Stimulated activated CD8-positive, alpha-beta memory T cell treated with anti-CD3 and anti-CD28 coated beads, Interleukin-4, amount 100 ng/mL, for 4 hours (primary cell): ENCODE measurements at places on chromosomes 12 and 14.

DNA sequence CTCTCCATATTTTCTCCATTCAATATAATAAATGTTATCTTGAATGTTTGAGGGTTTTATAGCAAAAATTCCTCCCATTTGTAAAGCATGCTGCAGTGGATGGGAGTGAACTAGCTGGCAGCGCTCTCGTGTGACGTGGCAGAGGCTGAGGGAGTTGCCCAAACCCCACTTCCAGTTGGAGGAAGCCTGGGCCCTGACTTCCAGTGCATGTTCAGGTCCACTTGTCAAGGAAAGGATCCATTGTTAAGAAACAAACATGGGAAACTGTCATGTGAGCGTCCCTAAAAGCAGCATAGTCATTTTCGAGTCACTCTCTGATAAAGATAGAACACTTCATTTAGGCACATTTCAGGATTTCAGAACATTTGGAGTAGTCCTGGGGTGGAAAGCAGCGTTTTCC, 116.6 kb downstream of the SLC25A47 start:
- no peak for DNase-seq

- DNase-seq = no peak
Measured at GRCh38 chr14:22657861-22658260, 13.7 kb upstream of the OR6J1 start.

DNA sequence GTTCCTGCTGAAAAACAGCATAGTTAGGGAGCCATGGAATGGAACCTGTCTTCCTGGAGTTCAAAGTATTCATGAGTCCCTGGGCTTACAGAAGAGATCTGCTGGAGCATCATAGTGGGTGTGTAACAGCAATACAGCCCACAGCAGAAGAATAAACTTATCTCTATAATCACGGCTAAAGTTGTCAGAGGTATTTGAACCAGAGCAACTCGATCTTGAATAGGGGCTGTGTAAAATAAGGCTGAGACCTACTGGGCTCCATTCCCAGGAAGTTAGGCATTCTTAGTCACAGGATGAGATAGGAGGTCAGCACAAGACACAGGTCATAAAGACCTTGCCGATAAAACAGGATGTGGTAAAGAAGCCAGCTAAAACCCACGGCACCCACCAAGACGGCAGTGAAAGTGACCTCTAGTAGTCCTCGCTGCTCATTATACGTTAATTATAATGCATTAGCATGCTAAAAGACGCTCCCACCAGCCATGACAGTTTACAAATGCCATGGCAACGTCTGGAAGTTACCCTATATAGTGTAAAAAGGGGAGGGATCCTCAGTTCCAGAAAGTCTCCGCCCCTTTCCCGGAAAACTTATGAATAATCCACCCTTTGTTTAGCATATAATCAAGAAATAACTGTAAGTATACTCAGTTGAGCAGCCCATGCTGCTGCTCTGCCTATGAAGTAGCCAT, 223.4 kb downstream of the PCNX1 start:
- DNase-seq = no peak

DNA sequence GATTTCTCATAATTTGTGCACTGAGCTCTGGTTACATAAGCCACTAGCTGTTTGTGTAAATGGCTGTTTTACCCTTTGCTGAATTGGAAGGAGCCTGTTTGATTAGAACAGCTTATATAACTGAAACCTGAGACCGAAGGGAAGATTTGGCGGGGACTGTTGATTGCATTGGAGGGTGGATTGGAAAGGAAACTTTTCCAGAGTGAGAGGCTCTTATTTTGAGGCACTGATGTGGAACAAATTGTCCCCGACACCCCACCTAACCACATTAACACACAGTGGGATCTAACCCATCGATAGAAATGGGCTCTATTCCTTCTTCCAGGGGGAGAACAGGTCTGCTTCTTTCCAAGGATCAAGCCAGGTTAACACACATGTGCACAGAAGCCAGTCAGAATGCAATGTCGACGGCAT, 51.7 kb downstream of the TMEM30B start:
- no peak for DNase-seq

- DNase-seq = no peak
Measured at GRCh38 chr12:132529156-132529839, 39.3 kb downstream of the FBRSL1 start.

DNA sequence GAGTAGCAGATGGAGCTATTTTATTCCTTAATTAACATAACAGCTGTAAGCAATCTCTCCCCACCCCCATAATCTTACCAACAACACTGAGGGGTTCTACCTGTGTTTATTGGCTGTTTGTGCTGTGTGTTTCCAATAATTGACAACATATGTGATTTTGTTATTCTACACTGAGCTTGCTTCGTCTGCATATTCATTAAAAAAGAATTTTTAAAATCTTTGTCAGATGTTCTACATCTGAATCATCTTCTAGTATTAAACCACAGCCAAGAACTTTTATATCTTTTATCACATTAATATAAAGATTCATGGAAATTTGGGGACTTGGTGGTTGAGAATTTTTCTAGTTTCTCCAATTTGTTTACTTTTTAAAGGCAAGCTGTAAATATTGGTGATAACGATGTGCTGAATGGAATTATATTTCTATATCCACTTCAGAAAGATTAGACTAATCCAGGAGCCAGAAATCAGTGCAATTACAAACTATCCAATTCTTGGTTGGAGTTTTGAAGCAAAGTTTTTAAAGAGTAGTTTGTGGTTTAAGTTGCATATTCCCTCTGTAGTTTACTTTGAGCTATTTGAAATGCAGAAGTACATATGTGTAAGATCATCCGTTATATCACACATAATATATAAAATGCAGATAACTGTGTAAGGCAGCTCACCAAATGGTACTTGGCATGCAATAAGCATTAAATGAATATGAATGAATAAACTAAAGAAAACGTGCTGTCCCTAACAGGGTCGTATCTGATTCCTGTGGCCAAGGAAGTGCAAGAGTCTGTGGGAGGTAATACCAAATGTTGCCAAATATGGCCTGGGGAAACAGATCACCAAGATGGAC, 206.9 kb downstream of the PELI2 start:
- no peak for DNase-seq

- DNase-seq = no peak
Measured at GRCh38 chr12:102302553-102302952, 104.9 kb upstream of the PMCH start.

- DNase-seq = no peak
Measured at GRCh38 chr12:68790081-68790951, 17.7 kb upstream of the MDM2 start.

DNA sequence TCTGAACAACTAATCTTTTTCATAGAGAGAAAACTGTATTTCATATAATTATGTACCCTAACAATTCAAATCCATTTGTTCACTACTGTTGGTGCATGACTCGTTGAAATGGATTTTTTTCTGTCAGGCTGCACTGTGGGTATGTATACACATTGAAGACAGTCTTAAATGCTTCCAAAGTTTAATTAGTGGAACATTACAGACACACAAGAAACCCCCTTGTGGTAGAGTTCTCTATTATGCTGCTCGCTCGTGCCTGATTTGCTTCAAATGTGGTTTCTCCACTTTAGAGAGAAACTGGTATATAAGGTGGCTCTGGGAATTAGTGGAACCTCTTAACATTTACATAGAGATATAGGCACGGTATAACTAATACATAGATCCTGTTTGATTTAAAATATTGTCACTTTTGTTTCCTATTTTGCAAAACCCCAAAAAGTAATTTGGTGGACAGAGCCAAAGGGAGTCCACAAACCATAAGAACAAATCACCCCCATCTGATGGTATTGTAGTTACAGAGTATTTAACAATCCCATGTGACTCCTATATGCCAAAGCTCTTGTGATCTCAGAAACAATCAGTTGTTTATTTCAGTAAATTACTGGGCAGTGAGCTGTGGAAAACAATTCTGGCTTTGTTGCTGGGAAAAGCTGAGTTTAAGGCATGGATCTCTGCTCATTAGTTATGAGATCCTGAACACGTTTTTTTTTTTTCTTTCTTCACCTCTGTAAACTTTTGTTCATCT, 159.5 kb downstream of the BRMS1L start:
- DNase-seq = no peak

DNA sequence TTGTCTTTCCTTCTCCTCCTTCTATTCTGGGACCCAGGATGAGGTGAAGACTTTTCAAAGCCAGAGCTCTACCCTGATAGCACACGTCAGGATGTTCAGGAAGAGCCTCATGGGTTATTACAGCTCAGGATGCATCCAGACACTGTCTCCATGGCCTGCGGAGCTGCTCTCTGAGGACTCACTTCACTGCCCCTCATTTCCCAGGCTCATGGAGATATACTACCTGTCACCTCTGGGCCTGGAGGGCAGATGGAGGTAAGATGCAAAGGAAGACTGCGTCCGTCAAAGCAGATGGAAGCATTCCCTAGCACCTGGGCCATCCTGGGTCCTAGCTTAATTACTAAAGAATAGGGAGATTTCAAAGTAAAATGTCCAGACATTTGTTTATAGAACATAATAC, 32.6 kb downstream of the STON2 start:
- DNase-seq = no peak

DNA sequence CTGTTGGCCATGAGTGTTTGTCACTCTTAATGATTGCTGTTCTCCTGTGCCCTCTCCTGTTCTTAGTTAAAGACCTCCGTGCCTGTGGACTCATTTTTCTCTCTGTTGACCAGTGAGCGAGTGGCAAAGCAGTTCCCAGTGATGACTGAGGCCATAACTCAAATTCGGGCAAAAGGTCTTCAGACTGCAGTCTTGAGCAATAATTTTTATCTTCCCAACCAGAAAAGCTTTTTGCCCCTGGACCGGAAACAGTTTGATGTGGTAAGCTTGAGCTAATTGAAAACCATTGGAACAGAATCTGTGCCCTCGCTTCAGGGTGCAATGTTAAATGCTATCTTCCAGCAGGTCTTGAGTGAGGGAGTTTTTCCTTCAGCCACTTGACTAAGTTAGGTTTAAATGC, 19.8 kb downstream of the ACAD10 start:
- no peak for DNase-seq

- no peak for DNase-seq
Measured at GRCh38 chr12:77894556-77894955, 63.9 kb downstream of the NAV3 start.

- no peak for DNase-seq
Measured at GRCh38 chr14:94427016-94427613, 25.5 kb downstream of the SERPINA11 start.

DNA sequence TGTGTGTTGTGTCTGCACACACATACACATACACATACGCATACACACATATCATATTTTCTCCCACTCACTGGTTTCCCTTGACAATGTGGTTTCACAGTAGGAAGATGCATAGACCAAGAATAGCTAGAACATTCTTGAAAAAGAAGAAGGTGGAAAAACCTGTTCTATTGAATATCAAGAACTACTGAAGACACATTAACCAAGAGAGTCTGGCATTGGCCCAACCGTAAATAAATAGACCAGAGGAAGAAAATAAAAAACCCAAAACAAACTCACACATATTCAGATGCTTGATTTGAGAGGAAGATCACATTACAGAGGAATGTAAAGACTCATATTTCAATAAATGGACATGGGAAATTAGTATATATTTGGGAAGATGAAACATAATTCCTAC, 311.3 kb downstream of the FOXG1 start:
- no peak for DNase-seq

DNA sequence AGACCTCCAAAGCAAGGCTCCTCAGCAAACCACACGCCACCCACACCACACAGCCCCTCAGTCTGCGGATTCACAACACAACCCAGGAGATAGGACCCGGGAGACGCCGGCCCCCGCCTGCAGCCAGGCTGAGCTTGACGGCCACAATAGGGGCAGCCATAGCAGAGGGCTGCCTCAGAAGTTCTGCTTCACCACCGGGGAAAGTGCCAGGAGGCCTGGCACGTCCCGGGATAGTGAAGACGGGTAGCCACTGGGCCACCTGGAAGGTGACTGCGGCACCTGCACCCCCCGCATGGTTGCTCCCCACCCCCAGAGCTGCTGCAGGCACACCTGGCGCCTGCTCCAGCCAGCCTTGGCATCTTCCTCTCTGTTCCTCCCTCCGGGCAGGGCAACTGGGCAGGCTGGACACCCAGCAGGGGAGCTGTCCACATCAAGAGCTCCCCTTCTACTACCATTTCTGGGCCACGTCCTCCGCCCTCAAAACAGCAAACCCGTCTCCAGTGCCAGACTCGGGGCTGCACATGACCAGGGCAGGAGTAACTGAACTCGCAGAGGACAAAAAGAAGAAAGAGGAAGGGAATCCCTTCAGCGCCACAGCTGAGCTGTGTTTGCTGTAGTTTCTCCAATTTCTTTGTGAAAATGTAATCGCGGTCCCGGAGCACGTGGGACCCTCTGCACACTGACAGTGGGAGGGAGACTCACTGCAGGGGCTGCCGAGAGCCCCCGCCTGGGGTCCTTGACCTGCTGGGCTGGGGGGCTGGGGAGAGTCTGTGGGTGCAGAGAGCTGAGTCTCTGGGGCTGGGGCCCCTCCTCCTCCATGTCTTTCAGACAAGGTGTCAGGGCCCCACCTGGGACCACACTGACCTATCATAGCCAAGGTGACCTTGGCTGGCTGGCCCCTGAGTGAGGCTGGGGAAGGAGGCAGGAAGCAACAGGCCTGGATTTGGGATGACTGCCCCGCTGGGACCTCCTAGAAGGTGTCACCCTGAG, 74.2 kb upstream of the C14orf180 start:
- DNase-seq = no peak

DNA sequence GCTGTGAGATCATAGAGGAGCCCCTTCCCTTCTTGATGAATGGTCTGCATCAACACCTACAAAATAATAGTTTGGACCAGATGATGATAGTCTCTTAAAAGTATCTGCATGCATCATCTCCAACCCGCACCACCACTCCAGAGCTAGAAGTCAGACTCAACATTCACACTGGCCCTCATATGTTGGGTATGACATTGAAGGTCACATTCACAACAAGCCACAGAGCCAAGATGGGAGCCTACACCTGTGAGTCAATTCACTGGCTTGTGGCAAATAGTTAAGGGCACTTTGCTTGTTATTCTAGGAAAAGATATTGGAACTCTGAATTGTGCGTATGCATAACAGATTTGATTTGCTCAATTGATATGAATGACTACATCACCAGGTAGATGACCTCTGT, 1197.9 kb downstream of the VRK1 start:
- no peak for DNase-seq

GRCh38 chr14:73339846-73340595, 102.7 kb downstream of the PAPLN start:
- no peak for DNase-seq

GRCh38 chr14:100892496-100893227, 10.9 kb downstream of the RTL1 start:
- no peak for DNase-seq

- DNase-seq = no peak
Measured at GRCh38 chr12:89189448-89189847, 162.9 kb downstream of the DUSP6 start.

GRCh38 chr14:92021523-92021922, 18.3 kb downstream of the TRIP11 start:
- DNase-seq = no peak

- DNase-seq = no peak
Measured at GRCh38 chr14:92495027-92495426, 18.6 kb upstream of the RIN3 start.

GRCh38 chr12:12796171-12796570, 10.7 kb downstream of the APOLD1 start:
- no peak for DNase-seq
